ENCODE measurements at places on chromosomes 4 and X.

GRCh38 chr4:4384837-4385236 is 2.1 kb upstream of the NSG1 start:
- no peak for DNase-seq

DNA sequence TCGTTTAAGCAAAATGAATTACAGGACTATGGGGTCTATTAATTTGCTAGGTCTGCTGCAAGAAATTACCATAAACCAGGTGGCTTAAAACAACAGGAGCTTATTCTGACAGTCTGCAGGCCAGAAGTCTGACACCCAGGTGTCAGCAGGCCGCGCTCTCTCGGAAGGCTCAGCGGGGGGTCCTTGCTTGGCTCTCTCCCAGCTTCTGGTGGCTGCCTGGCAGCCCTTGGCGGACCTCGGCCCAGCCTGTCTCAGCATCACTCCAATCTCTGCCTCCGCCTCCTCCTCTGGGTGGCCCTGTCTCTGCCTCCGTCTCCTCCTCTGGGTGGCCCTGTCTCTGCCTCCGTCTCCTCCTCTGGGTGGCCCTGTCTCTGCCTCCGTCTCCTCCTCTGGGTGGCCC is 580.5 kb upstream of the FAT1 start:
- DNase-seq: peak; percentile 10

DNA sequence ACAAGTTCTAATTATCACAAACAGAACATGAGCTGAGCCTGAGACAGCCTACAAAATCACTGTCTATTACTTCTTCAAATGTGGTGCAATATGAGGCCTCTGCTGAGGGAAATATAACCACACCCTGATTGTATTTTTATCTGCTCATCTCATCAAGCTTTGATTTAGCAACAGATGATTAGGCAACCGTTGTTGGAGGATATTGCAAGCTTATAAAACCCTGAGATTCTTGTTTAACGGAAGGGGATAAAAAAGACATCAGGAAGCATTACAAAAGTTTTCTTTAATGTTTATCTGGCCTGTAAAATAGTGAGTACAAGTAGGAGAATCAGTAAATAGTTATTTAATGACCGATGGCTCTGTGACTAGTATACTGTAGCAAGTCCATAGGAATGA is 108.5 kb downstream of the ZNF330 start:
- no peak for DNase-seq

GRCh38 chr4:184740980-184741391 is 7.1 kb upstream of the CENPU start:
- DNase-seq: no peak

DNA sequence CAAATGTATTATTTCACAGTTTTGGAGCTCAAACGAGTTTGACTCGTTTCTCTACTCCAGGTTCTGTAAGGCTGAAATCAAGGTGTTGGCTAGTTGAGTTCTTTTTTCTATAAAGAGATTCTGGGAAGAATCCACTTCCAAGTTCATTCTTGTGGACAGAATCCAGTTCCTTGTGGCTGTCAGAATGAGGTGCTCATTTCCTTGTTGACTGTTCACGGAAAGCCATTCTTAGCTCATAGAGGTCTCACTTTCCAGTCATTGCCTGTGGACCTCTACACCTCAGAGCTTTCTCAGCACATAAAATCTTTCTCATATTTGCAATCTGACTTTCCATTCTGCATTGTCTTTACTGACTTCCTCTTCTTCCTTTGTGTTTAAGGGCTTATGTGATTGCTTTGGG is 62.9 kb downstream of the SYTL5 start:
- no peak for DNase-seq

- DNase-seq: no peak
Measured at GRCh38 chr4:24515698-24516097, 68.7 kb downstream of the DHX15 start.
